GM13976 (cell line): ENCODE measurements at places on chromosomes 11 and 22.
A peak's percentile ranks its signal among the peaks of the same experiment; 100 is the strongest.

- no peak for DNase-seq
Observed at GRCh38 chr11:93166862-93167261, 30.9 kb downstream of the SLC36A4 start.

DNA sequence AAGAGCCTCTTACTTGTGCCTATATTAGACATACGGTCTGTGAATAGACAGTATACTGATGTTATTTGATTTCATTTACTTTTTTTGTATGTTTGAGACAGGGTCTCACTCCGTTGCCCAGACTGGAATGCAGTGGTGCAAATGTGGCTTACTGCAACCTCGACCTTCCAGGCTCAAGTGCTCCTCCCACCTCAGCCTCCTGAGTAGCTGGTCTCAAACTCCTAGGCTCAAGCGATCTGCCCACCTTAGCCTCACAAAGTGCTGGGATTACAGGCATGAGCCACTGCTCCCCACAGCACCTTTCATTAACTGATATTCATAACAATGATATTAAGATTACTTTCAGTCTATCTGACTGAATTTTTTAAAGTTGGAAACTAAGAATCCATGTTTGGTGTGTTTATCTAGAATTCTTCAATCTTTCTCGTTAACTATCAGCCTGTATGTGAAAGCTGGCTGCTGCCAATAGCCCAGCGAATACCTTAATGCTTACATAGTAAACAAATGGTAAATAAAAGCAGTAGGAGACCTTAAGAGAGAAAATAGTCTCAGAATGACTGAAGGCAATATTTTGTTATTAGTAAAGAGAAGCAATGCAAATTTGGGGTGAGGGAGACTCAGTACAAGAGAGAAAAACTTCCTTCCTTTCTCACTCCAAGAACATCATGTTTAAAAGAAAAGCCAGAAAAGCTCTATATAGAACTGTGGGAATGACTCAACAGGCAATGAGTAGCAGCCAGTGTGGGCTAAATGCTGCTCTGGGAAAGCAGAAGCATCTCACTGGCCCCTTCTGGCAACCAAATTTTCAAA is 101.9 kb downstream of the MRTFA start:
- DNase-seq = no peak

DNA sequence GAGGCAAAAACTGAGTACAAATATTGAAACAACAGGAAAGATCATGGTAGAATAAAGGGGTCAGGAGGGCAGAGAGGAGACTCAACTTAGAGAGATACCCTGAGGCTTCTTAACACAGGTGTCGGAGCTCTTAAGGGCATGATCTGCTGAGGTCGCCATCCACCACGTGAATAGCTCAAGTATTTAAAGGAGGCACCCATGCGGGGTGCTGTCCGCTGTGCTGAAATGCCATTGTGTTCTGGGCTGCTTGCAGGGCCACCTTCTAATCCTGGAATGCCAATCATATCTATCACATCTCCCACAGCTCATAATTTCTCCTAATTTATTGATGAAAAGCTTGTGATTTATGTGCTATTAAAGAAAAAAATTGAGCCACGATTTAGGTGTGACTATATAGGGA is 90.2 kb downstream of the SEZ6L start:
- no peak for DNase-seq

- DNase-seq = no peak
Observed at GRCh38 chr22:38756711-38757463, 1.1 kb upstream of the SUN2 start.

DNA sequence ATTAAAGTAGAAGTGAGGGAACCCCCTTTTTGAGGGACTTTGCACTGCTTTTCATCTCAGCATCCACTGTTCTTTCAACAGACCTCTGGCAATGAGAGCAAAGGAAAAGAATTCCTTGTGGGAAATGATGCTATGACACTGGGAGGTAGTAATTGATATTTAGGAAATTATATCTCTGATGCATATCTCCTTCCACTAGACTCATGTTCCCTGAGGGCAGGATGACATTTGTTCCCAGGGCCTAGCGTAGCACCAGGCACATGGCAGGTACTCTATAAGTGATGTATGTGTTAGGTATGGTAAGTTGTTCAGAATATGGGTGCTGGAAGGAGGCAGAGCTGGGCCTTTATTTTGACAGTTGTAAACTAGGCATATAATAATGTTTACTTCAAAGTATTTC is 142.9 kb downstream of the CCDC81 start:
- no peak for DNase-seq

DNA sequence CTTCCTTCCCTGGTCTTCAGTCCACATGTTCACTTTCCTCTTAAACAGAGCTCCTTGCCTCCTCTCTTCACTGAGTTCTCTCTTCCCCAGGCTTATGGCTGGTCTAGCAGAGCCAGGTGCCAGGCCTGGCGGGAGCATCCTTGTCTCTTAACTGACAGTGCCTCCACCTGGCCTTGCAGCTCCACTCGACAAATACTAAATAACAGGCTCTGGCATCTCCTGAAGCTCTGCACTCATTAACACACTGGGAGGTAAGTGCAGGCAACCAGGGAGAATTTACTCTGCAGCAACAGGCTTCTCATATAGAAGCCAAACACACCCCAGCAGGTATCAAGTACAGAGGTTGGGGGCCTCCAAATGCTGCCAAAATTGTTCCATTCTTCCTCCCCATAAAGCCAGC is 438.1 kb downstream of the SOX6 start:
- DNase-seq = no peak

GRCh38 chr11:44573333-44573732 is 7.9 kb downstream of the CD82 start:
- no peak for DNase-seq

DNA sequence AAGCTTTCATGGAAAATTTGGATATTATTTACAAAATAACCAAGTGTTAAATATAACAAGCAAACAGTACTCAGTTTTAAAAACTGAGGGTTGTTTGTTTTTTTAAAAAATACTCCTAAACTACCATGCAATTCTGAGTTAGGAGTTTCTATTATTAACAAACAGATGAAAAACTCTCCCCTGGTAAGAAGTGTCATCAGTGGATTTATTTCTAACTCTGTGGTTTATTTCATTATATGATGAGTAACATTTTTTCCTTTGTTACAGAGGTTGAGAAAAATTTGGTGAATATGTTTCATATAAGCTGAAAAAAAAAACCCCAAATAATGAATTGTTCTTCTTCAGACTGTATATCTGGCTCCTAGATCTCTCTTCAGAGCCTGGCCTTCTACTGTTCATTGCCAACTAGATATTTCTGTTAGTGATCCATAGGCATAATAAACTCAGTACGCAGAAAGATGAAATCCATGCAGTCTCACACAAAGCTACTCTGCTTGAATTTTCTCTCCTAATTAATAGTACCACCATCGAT is 29.4 kb upstream of the PDE3B start:
- DNase-seq = no peak

DNA sequence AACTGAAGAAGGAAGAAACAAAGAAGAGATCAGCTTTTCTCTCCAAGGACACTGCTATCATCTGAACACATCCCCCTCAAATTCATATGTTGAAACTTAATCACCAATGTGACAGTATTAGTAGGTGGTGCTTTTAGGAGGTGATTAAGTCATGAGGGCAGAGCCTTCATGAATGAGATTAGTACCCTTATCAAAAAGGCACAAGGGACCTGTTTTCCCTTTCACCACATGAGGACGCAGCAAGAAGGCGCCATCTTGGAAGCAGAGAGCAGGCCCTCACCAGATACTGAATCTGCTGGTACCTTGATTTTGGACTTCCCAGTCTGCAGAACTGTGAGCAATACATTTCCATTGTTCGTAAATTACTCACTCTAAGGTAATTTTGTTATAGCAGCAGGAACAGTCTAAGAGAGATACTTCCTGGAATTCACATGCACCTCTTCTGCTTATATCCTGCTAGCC is 20.9 kb upstream of the CREB3L1 start:
- no peak for DNase-seq

- no peak for DNase-seq
Observed at GRCh38 chr22:20637750-20638506, 130.5 kb downstream of the MED15 start.

- DNase-seq = no peak
Observed at GRCh38 chr22:35349704-35350538, 31.0 kb upstream of the HMOX1 start.

DNA sequence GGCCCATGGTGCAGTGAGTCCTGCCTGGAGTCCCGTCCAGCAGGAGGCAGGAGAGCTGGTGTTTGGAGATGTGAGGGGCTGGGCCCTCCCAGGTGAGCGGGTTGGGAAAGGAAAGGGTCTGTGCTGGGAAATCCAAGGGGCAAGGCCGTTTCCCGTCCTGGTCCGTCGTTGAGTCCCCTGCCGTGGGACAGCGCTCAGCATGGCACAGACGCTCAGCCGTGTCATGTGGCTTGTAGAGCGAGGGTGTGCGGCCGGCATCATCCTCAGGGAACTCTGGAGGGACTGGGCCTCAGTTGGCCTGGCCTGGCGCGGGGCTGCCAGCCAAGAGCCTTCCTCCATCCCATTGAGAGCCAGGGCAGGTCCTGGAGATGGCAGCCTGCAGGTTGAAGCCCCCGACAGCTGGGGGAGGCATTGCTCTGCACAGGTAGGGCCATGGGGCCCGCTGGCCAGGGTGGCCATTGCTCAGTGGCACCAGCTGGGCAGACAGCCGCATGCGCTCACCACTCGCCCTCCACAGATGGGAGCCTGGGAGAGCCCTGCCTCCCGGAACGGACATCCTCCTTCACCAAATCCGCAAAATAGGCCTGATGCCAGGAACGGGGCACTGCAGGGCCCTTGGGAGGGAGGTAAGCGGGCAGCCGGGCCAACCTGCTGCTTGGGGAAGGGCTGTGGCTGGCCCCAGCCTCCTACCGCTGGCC is 28.7 kb downstream of the KCNQ1 start:
- no peak for DNase-seq

DNA sequence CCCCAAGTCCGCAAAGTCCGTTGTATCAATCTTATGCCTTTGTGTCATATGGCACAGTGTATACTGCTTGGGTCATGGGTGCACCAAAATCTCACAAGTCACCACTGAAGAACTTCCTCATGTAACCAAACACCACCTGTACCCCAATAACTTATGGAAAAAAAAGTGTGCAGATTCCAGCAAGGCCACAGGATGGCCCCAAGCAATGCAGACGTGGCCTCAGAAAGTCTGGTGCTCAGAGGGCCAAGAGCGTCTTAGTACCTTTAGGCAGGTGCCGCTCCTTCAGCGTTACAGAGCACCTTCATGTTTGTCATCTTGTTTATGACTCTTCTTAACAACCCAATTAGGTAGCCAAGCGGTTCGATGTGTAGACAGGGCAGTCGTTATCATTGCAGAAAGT is 65.3 kb downstream of the PRDM11 start:
- no peak for DNase-seq

- no peak for DNase-seq
Observed at GRCh38 chr11:68958211-68958610, 22.6 kb downstream of the MRGPRD start.

- peak; percentile 83 for DNase-seq
Observed at GRCh38 chr11:120172054-120172911, 34.4 kb upstream of the TRIM29 start.

DNA sequence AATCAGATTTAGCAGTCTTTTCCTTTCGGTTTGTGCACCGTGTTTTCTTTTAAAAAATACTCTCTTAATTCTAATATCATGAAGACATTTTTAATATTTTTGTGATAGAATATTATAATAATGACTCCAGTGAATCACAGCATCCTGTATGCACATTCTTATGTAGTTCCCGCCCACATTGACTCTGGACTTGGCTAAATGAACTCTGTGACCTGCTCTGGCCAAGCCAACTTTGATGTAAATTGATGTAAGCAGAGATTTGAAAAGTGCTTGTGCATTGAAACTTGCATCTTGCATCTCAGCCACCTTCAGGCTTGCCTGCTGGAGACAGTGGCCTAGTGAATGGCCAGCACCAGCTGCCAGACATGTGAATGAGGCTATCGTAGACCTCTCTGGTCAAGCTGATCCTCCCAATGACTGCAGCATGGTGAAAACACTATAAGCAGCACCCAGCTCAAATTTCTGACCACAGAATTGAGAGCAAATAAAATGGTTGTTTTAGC is 29.2 kb upstream of the PGM2L1 start:
- no peak for DNase-seq

GRCh38 chr11:75502138-75502537 is 23.6 kb downstream of the GDPD5 start:
- no peak for DNase-seq

- peak; percentile 74 for DNase-seq
Observed at GRCh38 chr22:22942511-22943329, 55.1 kb downstream of the IGLL5 start.

GRCh38 chr11:88739524-88739923 is 326.3 kb downstream of the GRM5 start:
- DNase-seq = no peak

GRCh38 chr11:41497974-41498373 is 38.5 kb upstream of the LRRC4C start:
- no peak for DNase-seq

DNA sequence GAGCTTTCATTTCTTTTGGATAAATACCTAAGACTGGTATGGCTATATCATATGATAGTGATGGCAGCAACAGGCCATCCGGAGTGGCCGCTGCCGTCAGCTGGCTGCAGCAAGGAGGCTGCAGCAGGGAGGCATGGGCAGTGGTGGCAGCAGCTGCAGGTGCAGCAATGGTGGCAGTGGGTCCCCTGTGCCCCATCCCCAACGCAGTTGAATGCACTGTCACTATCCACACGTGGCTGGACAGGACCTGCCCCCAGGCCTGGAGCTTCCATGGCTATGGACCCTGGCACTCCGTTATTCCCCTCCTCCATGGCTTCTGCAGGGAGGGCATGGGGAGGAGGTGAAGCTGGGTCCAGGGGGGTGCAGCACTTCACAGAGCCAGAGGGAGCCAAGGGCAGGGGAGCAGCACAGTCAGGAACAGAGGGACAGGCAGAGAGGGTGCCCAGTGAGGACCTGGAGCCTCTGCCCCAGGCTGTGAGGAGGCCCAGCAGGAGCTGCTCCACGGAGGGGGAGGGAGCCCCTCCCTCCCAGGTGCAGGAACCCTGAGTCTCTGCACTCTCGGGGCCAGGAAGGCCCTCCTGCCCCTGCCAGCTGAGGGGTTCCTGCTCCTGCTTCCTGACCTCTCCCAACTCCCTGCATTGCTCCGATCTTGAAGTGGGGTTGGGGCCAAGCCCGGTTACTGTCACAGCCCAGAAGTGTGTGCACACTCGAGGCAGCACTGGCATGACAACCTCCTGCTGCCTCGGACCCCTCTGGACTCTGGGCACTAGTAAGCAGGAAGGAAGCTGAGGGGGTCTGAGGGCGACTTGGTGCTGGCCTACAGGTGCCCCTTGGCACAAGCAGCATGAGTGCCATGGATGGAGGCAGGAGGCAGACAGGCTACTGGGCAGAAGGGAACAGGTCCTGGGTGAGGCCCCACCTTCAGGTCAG is 466.3 kb downstream of the GUCY1A2 start:
- no peak for DNase-seq

GRCh38 chr11:350723-351255 is 18.5 kb upstream of the B4GALNT4 start:
- no peak for DNase-seq

- DNase-seq = no peak
Observed at GRCh38 chr11:73159297-73159696, 17.2 kb upstream of the FCHSD2 start.

- peak; percentile 83 for DNase-seq
Observed at GRCh38 chr11:69293819-69294505, at the start of gene MYEOV. TSS of gene MYEOV (plus strand) at chr11:69294155. CDS start at chr11:69295355, 1,200 bp downstream.

GRCh38 chr11:132237781-132238180 is 867.4 kb downstream of the NTM start:
- DNase-seq = no peak
